ENCODE measurements at places on chromosomes 5 and 9.
A peak's percentile ranks its signal among the peaks of the same experiment; 100 is the strongest.

DNA sequence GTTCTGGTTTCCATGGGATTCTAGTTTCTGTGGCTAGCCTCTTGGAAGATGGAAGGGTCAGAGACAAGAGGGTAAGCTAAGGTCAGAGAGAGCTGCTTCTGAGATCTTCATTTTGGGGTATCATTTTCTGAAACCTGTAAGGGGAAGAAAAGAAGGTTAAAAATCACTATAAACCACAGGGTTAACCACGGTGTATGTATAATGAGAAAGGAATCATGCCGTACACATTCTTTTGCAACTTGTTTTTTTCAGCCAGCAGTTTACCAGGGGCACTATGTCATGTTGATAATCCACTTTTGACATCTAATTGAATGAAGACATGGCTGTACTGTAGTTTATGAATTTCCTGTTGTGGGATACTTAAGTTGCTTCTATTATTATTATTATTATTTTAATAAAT, 164.4 kb downstream of the FOCAD start:
- no peak for DNase-seq

DNA sequence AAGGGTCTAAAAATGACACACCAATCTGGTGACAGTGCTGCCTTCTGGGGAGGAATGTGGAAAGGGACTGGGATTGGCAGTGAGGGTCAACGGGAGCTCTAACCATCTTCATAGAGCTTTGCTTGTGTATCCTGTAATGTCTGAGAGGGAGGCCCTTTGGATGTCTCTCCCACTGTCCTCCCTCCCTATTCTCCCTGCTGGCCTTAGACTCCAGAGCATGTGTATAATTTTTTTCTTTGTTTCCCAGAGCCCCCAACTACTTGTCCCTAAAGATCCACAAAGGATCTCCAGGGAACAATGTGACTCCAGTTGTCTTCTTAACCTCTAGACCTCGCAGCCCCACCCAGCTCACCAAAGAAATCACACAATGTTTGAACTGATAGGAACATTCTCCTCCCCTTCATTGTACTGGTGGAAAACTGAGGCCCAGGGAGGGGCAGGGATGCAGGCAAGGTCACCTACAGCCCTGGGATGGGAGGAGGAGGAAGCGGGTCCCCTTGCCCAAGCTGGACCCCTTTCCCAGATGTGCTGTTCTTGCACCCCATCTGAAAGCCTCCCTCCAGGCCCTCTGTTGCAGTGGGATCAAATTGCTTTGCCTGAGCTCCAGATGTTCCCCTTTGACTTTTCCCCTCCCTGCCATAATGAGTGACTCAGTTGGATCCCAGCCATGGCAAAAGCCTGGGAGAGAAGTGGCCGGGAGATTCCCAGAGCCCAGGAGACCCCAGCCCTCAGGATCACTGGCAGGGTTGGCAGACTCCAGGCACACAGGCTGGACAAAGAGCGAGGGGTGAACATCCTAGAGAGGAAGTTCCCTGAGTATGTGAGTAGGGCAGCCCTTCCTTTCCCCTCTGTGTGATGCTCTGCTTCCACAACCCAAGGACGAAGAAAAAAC, 21.8 kb downstream of the SPARC start:
- DNase-seq = no peak

DNA sequence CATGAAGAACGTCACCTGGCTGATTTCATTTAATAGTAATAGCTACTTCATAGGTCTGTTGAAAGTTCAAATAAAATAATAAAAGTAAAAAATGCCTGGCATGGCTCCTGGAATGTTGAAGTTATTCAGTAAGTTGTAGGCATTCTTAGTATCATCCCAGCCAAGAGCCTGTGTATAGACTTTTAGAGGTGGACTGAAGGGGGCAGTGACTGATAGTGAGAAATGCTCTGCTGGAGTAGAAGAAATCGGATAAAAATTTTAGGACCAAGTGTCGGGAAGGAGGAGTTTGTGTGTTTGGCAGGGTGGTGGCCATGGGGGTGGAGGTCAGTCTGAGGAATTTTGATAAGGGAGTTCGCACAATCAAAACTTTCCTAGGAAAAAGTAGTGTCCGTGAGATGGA, 3.6 kb downstream of the ZFP2 start:
- no peak for DNase-seq

DNA sequence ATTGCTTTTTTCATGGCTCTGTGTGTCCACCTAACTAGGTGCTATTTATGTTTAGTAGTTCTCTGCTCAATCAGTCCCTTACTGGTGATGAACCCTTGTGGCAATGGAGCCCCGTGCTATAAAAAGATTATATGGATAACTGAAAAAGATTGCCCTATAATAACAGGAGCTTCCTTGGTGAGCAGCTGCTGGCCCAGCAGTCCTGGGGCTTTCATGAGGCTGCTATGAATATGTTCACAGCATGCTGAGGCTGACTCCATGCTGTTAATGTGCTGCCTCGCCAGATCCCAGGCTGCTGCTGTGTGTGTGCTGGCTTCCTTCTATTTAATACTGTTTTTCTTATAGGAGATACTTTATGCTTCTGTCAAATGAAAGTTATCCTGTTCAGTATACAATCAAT, 357.5 kb downstream of the TAF11L14 start:
- DNase-seq = no peak

DNA sequence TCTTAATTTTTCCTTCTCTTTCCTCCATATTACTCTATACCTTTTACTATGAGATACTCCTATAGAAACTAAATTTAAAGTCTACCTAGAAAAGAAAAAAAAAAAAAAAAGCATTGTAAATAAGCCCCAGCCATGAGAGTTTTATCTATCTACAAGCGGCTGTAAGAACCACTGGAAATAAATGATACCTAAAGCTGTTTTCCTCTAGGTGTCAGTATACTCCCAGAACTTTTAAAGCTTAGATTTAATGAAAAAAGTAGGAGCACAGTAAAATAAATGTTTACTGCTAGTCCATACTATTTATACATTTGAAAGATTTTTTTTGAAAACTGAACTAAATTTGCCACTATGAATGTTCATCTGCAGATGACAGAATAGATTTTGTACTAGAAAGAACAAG, 26.2 kb downstream of the TYRP1 start:
- no peak for DNase-seq

DNA sequence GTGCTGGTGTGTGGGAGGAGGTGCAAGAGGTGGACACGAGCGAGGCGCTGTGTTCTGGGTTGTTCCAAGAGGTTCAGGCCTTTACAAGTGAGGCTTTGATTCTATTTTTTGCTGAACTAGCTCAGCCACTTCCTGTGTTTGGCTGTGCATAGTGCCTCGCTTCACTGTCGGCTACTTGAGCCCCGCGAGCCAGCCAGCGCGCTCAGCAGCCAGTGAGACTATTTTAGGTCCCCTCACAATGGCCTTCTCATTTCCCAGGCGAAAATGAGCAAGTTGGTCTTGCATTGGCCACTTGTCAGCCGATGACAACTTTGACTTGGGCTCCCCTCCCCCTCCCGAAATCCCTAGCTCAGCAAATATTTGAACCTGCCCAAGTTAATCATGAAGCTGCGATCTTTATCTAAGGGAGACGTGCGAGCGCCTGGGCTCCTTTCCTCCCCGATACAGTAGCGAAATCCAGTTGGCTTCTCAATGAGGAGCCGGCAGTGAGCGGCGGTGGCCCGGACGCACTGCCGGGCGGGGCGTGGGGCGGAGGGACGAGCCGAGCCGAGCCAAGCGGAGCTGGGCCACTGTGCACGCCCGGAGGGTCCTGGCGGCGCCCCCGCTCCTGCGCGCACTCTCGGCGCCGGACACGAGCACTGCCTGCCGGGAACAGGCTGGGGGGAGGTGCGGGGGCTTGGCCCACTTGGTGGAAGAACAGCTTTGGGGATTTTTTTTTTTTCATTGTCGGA, 72.6 kb downstream of the PIK3R1 start:
- DNase-seq = peak; percentile 47

DNA sequence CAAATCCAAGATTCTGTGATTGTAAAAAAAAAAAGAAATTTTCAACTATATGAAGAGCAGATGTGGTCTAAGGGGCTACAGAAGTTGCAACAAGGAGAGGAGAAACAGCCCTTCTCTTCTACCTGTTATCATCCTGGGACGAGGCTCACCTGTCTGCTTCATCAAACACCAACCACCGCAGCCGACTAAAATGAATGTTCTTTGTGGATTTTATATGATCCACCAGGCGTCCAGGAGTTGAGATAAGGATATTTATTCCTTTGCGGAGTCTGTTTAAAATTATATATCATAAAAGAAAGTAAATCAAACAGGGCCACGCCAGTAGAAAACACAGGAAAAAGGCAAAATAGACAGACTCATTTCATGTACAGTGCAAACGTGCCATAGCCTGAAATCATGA, 21.5 kb downstream of the DDX31 start:
- DNase-seq = no peak

DNA sequence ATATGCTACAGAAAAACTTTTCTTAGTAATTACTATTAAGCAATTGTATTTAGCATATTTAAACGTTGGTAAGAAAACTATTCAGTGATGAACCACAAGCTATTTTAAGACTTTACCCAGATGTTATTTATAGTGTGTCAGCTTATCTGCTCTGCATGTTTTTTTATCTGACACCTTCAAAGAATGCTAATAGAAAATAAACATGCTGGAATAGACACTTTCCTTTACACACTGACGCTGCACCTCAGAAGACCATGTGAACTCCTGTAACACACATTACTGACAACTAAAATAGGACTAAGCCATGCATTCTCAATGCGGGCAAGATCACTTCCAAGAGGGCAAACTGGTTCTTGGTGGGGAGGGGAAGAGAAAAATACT, 38.3 kb downstream of the FNIP1 start:
- no peak for DNase-seq

- no peak for DNase-seq
These were observed 615.6 kb downstream of the ZNF608 start for GRCh38 chr5:124130816-124131215.

GRCh38 chr9:14170973-14171596, 142.9 kb downstream of the NFIB start:
- no peak for DNase-seq
